ENCODE measurements at places on chromosomes 11 and 22.

DNA sequence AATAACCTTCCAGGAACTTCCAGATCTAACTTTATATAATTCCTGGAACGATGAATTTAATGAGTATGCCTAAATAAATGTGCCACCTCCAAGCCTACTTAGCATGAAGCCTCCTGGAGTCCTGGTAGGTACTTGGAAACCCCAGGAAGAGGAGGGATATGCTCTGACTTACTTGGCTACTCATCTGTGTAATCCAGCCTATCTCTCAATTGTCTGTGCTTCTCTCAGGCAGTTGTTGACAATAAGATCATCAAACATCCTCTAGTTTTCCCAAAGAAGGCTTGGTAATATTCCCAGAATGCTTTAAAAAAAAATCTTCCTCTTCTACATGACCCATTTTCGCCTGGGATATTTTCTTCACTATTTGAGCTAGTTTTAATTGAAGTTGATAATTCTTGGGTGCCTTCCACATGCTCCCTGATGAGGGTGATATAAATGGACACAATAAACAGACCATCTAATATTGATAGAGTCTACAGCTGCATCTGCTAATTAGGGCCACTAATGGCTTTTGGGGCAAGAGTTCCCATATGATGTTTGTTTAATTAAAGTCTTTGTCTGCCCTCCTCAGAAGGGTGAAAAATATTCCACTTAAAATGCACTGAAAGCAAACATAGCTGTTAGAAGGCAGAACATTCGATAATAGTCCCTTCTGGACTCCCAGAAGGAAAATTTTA lies 75.5 kb upstream of the RAB38 start:
- DNase-seq: no peak

DNA sequence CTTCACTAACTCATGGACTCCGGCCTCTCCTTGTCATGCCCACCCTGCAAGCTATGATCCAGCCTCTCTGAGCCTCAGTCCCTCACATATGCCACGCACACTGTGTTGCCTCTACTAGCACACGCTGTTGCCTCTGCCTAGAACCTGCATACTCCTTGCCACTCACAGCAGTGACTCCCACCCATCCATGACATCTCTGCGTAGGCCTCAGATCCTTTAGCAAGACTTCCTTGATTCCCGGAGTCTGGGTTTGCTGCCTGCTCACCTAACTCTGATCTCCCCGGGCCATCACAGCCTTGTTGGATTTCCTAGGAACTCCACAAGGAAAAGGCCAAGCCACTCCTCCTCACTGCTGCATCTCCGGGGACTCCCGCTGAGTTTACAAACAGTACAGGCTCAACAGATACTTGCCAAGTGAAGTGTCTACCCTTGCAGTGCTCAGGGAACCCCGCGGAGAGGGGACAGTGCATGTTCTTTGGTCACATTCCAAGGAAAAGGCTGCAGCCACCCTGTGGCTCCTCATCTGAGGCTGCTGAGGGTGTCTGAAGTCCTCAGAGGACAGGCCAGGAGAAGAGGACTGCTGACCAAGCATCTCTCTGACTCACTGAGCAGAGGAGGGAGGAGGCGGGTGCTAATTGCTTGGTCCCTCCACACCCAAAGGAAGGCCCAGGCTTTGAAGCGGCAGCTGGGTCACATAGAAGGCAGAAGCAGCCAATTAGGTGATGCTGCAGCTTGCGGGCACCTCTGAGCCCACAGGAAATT lies 42.4 kb upstream of the NAV2 start:
- DNase-seq: no peak

- DNase-seq: peak; percentile 78
Measured at GRCh38 chr11:1694064-1694845, 2.7 kb upstream of the KRTAP5-6 start.

DNA sequence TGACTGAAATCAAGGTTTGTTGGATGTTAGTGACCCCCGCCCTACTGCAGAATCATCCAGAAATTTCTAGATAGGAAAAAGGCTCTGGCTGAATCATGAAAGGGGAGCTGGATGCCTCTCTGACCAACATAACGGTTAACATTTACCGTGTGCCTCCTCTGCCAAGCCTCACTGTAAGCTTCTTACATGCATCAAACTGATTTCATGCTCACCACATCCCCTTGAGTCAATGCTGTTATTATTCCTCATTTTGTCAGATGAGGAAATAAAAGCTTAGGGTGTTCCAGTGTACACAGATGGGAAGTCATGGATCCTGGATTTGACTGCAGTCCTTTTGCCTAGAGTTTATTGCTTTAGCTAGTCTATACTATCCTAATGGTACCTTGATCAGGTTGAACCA lies 5.9 kb upstream of the HMOX1 start:
- no peak for DNase-seq

DNA sequence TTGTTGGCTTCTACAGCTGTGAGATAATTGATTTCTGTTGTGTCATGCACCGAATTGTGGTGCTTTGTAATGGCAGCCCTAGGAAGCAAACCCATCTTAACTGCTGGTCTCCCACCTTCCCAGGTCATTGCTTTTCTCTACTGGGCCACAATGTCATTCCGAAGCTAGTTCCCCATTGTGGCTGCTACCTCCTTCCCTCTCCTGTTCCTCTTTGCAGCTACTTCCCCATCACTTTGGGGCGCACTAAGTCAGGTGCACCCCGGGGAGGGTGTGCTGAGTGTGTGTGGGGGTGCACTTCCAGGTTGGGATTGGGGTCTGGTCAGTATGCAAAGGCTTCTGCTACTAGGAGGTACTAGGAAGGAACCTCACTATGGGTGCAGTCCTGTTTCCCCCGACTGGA lies 109.3 kb downstream of the ST3GAL4 start:
- DNase-seq: no peak

- DNase-seq: no peak
Measured at GRCh38 chr11:26865703-26866102, 128.2 kb upstream of the FIBIN start.

DNA sequence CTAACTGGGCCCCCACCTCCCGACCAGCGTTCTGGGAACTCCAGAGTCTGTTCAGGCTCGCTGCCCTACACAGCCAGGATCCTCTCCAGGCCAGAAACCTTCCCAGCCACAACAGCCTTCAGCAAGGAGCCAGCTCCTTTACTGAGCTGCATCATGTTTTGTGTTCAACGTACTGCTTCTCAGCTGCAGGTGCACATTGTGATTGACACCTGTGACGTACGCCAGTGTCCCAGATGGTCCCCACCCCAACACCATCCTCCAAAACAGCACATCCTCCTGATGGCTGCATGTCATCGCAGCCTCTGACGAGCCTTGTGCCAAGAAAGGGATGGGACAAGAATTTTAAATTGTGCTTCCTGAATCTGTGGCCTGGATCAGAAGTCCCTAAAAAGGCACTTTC lies 117.5 kb downstream of the SPATA19 start:
- peak; percentile 11 for DNase-seq

- no peak for DNase-seq
Measured at GRCh38 chr22:37410174-37411055, 16.9 kb downstream of the ELFN2 start.

GRCh38 chr11:122703541-122704272 lies 48.2 kb downstream of the UBASH3B start:
- no peak for DNase-seq

GRCh38 chr11:128824191-128825049 lies 42.7 kb downstream of the KCNJ1 start:
- DNase-seq: no peak

- DNase-seq: no peak
Measured at GRCh38 chr22:39237318-39238100, 7.3 kb downstream of the PDGFB start.
